ENCODE measurements at places on chromosomes 7 and 10. TPM values are rescaled to one million over a fixed set of nuclear protein-coding genes. Genes with fewer than 3 reads are reported as not detected.

SLC26A4 gene
- total RNA-seq: 0.25 TPM

GRCh38 chr10:113045147-113046055 lies 95.4 kb downstream of the TCF7L2 start:
- peak; percentile 81 for DNase-seq

SEC24C gene
- 61.0 TPM for total RNA-seq

VAX1 gene
- total RNA-seq: not detected

DNA sequence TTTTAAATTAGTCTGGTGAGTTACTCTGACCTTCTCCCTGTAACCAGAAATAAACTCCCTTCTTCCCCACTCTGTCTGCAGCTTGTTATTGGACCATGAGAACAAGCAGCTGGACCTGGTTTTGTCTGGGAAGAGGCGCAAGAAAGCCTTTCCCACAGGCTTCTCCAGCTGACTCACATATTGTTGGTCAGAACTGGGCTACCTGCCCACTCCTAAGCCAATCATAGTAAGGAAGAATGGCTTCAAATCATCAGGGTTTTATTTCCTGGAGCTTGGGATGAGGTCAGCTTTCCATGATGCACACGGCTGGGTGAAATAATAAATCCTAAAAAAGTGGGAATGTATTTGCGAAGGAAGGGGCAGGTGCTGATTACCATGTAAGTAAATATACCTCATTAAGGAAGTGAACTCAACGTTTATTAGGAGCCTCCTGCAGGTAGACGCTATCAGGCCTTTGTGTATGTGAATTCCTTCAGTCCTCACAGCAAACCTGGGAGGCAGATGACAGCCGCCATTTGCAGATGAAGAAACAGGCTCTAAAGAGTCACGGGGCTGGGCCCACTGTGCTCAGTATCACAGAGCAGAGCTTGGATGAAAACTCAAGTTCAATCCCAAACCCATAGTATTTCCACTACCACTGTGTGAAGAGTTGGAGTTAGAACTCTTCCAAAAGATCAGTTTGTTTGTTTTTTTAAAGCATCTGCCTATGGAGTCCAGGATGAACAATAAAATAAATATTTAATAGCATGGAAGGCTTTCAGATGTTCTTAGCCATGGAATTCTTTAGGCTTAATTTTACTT lies 32.8 kb downstream of the IL15RA start:
- peak; percentile 98 for DNase-seq

GRCh38 chr10:77915319-77916105 lies 11.0 kb downstream of the DLG5 start:
- DNase-seq: no peak

PSMA2 gene
- 91.8 TPM for total RNA-seq

TFPI2 gene
- total RNA-seq: 33.7 TPM

- no peak for DNase-seq
Observed at GRCh38 chr7:45638916-45639315, 64.7 kb downstream of the ADCY1 start.

DMBT1 gene
- 0.13 TPM for total RNA-seq

RNF32 gene
- 0.75 TPM for total RNA-seq

- DNase-seq: no peak
Observed at GRCh38 chr7:2029211-2029905, 203.4 kb downstream of the MAD1L1 start.

GRCh38 chr10:61397175-61397986 lies 55.8 kb downstream of the TMEM26 start:
- no peak for DNase-seq

MYO3A gene
- 0.34 TPM for total RNA-seq

- DNase-seq: no peak
Observed at GRCh38 chr10:32253276-32253675, 93.7 kb downstream of the EPC1 start.

C10orf53 gene
- not detected for total RNA-seq

GRCh38 chr7:15626041-15626440 lies 60.4 kb downstream of the MEOX2 start:
- no peak for DNase-seq

- DNase-seq: no peak
Observed at GRCh38 chr10:61957806-61958205, 56.3 kb downstream of the ARID5B start.

DNA sequence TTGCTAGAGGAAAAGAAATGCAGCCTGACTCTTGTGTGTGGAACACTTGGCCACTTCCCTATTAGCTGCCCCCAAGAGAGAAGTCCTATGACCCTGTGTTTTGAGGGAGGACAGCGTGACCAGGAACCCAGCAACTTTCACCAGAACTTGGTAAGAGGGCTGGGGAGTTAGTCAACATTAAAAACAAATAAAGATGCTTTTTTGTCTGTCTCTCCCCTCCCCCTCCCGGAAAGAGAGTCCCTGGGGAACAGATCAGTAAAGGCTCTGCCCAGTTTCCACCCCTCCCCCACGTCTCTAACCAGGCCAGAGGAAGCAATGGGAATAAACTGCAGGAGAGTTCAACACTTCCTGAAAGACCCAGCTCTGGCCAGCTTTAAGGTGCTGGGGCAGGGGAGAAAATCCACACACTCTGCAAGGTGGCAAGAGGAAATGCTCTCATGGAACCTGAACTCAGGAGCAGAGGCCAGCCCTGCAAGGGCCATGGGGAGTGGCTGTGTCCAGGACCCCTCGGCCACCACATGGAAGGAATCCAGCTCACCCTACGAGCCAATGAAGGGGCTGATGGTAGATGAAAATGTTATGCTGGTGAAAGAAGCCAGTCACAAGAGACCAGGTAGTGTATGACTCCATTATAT lies 21.5 kb downstream of the SH3PXD2A start:
- no peak for DNase-seq

- no peak for DNase-seq
Observed at GRCh38 chr7:152501506-152501905, 65.7 kb upstream of the KMT2C start.

- peak; percentile 94 for DNase-seq
Observed at GRCh38 chr10:113073549-113074189, 123.6 kb downstream of the TCF7L2 start.

GRCh38 chr10:69845574-69846292 lies 44.0 kb downstream of the COL13A1 start:
- peak; percentile 68 for DNase-seq

TFEC gene
- total RNA-seq: 0.04 TPM

DNA sequence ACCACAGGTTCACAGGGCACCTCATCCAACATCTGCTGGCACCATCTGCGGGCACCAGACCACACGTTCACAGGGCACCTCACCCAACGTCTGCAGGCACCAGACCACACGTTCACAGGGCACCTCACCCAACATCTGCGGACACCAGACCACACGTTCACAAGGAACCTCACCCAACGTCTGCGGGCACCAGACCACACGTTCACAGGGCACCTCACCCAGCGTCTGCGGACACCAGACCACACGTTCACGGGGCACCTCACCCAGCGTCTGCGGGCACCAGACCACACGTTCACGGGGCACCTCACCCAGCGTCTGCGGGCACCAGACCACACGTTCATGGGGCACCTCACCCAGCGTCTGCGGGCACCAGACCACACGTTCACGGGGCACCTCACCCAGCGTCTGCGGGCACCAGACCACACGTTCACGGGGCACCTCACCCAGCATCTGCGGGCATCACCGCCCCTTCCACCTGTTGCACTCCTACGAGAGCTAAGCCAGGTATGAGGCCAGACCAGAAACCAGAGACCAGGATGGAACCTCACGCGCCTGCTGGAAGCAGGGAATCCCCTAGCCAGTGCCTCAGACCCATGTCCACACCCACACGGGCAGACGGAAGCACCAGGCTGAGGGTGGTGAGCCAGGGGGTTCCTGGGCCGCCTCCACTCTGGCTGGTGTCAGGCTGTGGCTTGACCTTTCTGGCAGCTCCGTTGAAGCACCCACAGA lies 182.8 kb downstream of the MAD1L1 start:
- no peak for DNase-seq

PDK4 gene
- 0.42 TPM for total RNA-seq

C10orf95 gene
- total RNA-seq: 3.2 TPM

- no peak for DNase-seq
Observed at GRCh38 chr10:91887272-91888076, 21.8 kb downstream of the FGFBP3 start.

DNA sequence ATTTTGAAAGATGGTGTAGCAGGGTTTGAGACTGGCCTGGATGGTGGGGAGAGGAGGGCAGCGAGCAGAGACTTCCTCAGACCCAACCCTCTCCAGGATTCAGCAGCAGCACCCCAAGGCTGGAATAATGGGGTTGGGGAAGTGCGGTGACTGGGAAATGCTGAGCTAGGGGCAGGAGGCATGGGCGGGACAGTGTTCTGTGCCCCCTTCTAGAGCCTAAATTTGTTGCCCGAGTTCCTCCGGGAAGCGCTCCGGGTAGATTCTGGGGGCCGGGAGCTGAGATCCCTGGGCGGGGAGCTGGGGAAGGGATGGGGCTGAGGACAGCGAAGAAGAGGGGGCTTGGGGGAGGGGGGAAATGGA lies at the start of gene CHAT:
Gene CHAT, plus strand, starts transcription at position 156 of the 360 bp plus-strand sequence. Its CDS starts 153 bp downstream, at position 309.
- no peak for DNase-seq
